Cortex of kidney (tissue), 1 donor: ENCODE measurements at places on chromosomes 4 and X.

GRCh38 chr4:101621120-101621519, 169.4 kb upstream of the BANK1 start:
- no peak for DNase-seq

- DNase-seq, result no peak
Observed at GRCh38 chr4:66294638-66295037, 624.3 kb upstream of the EPHA5 start.

GRCh38 chr4:113901994-113902787, 77.3 kb downstream of the ARSJ start:
- DNase-seq, result no peak

GRCh38 chr4:77819404-77819842, 255 bp upstream of the CNOT6L start:
- DNase-seq, result no peak

- DNase-seq, result no peak
Observed at GRCh38 chrX:125998432-125998831, 167.7 kb downstream of the DCAF12L2 start.

- DNase-seq, result no peak
Observed at GRCh38 chr4:2182994-2183393, 58.9 kb downstream of the HAUS3 start.

DNA sequence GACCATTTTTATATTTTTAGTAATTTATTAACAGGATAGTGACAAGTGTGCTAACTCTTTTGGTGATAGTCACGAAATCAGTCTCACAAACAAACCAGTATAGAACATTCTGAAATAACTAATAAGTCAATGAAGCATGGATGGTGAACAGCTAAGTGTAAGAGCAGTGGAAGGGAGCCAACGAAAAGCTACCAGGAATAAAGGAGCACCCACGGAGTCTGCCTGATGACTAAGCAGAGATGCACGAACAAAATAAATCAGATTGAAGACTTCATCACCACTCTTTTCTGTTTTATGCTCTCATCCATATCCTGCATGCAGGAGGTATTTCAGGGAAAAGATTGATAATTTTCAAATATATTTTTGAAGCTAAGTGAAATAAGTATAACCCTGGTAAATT, 891.1 kb upstream of the HS3ST1 start:
- DNase-seq, result no peak

GRCh38 chr4:1015179-1015578, 3.8 kb downstream of the FGFRL1 start:
- no peak for DNase-seq

DNA sequence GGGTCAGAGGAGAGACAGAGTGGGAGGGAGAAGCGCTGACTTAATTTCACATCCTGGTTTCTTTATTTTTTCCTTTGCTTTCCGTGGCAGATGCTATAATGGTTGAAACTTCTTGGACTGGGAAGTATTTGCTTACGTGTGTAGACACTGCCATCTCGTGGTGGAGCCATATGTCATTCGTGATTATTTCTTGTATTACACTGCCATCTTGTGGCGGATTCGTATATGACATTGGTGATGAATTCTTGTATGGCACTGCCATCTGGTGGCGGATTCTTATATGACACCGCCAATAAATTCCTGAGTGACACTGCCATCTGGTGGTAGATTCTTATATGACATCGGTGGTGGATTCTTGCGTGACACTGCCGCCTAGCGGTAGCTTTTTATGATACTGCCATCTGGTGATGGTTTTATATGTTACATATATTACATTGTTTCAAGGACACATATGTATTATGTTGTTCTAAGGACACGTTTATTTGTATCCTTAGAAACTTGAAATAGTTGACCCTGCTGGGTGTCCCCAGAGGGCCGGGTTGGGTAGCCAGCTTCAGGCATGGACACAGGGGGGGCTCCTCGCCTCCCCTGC, 37.3 kb upstream of the CLCN4 start:
- no peak for DNase-seq

DNA sequence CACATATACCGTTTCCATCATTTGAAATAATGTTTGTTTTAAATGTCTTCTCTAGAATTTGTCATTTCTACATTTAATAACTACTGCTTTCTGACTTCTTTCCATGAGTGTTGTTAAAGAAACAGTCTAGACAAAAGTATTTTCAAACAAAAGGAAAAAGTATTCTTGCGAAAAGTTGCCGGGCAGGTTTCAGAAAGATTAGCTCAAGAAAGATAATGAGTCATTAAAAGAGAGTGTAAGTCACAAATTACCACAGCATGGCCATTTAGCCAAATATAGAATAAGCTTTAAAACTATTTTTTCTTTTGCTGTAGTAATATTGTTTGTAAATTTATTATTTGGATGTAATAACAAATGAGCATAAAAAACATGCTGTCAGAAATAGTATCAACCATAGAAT, 493.0 kb downstream of the TLL1 start:
- no peak for DNase-seq

DNA sequence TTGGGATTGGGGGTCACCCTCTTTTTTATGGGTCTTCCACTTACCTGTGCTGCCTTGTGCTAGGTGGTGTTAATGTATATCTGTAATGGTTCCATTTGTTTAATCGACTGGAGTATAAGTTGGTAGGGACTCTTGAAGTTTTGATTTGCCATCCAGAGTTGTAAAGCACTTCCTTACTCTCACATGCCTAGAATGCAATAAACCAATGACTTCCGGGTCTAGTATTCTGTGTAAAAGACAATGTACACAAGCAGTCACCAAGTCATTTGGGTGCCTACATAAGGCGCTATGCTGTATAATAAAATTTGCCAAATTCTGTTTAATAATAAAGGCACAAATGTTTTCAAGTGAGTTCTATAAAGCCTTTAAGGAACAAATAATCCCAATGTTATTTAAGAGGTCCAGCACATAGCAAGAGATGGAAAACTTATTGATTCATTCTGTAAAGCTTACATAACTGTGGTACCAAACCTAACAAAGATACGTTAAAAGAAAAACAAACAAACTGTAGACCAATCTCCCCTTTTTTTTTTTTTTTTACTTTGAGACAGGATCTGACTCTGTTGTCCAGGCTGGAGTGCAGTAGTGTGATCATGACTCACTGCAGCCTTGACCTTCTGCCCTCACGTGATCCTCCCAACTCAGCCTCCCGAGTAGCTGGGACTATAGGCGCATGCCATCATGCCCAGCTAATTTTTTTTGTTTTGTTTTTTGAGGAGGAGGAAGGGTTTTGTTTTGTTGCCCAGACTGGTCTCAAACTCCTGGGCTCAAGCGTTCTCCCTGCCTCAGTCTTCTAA, 41.5 kb upstream of the HPRT1 start:
- no peak for DNase-seq

DNA sequence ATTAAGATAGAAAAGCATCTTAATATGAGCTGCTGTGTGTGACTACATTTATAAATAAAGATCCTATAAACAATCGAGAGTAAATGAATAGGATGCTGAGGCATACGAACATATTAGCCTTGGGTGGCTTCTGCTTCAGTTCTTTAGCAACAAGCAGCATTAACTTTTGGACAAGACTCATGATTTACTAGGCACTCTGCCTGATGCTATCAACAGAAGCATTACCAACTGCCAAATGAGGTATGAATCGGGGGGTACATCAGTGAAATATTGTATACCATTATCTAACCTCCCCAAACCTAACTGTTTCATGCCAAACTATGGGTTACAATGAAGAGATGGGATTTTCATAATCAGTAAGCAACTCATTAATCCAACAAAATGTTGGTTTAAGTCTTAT, 113.1 kb downstream of the RAB28 start:
- DNase-seq, result no peak

DNA sequence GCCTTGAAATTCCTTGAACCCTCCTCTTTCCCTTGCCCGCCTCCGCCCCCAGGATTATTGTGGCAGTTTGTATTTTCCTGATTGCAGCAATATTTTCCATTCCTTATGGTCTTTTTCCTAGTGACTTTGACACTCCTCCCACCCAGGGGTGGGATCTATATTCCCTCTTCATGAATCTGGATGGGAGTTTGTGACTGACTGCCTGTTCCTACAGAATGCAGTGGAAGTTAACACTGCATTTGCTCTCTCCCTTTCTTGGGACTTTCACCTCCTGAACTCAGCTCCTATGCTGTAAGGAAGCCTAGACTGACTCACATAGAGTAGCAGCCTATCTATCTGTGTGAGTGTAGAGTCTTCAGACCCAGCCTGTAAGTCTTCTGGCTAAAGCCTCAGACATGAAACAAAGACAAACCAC, 2.2 kb downstream of the FUNDC2 start:
- DNase-seq, result no peak

GRCh38 chrX:153377727-153378126, 23.4 kb downstream of the PNMA6E start:
- no peak for DNase-seq

GRCh38 chrX:29044423-29045184, 457.4 kb downstream of the IL1RAPL1 start:
- DNase-seq, result no peak

DNA sequence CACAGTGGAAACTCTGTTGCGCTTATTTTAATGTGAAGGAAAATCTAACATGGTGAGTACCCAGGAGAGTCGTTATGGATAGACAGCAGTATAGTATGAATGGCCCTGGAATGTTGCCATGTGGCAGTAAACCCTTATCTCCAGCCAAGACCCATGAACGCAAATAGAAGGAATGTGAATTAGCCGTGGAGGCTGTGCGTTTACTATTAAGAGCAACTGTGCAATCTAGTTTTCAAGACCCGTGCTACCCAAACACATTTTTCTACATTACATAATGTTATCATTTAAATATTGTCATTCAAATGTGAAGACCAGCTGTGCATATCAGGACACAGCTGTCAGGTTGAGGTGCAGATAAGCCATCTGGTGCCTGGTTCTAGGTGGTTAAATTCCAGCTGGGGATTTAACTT, 13.3 kb upstream of the AGA start:
- DNase-seq, result no peak

DNA sequence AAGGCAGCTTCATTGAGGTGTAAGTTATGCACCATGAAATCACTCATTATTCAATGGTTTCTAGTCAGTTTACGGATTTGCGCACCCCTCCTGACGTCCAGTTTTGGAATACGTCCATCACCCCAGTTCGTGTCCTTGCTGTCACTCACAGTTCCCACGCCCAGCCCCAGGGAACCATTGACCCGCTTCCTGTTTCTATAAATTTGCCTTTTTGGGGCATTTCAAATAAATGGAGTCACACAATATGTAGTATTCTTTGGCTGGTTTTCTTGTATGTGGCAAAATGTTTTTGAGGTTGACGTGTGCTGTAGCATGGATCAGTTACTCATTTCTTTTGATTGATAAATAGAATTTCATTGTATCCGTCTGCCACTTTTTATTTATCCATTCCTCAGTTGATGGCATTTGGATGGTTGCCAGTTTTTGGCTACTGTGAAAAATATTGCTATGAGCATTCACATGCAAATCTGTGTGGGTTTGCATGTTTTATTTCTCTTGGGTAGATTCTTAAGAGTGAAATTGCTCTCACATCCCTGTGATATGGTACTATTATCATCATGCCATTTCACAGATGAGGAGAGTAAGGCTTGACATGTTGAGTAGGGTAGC, 18.4 kb upstream of the SORCS2 start:
- no peak for DNase-seq

DNA sequence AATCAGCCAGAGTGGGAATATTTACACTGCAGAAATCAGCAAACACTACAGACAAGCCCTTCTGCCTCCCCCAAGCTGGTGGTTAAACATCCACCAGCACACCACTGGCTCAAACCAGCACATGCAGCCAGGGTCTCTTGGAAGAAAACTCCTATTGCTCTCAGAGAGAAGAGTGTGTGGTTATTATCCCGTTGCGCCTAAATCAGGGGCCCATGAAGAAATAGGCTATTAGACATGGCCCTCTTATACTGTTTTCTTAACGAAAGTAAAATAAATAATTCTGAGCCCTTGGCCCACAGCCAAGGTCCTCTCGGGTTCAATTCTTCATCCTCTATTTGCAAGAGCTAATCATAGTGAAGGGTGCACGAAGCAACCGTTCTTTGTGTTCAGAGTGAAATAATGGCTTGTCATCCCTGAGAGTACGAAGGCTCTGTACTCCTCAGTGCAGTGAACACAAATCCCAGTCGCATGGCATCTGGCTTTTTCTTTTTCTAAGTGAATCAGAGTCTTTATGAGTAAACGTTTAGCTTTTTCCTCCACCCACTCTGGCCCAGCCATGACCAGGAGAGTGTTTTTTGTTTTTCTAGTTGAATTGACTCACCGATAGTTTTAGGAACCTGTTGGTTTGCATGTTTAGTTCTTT, 33.4 kb upstream of the RBM47 start:
- no peak for DNase-seq

- DNase-seq, result no peak
Observed at GRCh38 chr4:54571293-54572151, 86.2 kb upstream of the KIT start.

DNA sequence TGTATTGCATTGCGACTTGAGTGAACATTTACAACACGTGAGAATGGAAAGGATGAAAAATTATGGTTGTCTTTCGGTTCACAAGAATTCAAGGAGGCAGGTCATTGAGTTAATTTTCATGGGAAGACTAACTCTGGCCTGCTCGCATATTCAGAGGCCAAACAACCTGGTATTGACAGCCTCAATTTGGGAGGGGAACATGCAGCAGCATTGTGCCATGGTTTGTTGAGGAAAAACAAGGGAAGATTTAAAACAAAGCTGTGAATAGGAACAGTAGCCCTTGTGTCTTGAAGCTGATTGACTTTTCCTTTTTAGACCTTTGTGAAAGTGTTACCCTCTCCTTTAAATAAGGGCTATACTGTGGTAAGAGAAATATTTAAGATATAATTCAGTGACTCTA, 31.9 kb downstream of the FAT4 start:
- no peak for DNase-seq
